ENCODE measurements at places on chromosomes 5 and 9.

GRCh38 chr9:25381141-25381540 lies 297.1 kb downstream of the TUSC1 start:
- no peak for DNase-seq

DNA sequence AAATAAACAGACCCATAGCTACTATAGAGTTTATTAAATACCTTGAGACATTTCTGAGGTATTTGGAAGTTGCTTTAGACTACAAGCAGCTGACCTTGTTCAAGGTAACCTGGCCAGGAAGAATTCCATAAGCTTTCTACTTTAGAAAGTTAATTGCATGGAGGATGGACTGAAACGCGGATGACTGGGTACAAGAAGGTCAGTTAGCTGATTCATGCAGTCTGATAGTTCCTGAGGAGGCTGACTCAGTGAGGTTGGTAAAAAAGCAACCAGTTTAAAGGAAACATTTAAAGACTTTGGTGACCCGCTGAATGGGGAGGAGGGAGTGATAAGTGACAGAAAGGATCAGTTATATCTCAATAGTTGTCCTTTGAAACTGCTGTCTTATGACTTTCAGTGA lies 670.1 kb upstream of the CDH9 start:
- DNase-seq = no peak

DNA sequence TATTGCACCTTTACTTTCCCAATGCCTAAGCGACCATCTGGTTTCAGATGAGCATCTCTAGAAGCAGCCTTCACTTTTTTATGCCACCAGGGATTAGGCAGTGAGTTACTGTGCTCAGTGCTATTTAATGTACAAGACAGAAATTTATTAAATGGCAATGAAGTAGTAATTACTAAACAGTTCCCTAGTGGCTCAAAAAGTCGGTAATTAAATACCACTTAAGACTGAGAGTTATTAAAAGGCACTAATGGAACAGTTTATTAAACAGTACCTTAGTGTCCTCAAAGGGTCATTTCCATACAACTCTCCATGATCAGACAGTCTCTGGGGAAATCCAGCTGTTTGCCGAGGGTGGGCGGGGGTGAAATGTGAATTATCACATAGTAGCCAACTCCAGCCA lies 42.3 kb downstream of the LHFPL2 start:
- DNase-seq = no peak

GRCh38 chr9:135228345-135228982 lies 141.0 kb downstream of the OLFM1 start:
- DNase-seq = no peak

DNA sequence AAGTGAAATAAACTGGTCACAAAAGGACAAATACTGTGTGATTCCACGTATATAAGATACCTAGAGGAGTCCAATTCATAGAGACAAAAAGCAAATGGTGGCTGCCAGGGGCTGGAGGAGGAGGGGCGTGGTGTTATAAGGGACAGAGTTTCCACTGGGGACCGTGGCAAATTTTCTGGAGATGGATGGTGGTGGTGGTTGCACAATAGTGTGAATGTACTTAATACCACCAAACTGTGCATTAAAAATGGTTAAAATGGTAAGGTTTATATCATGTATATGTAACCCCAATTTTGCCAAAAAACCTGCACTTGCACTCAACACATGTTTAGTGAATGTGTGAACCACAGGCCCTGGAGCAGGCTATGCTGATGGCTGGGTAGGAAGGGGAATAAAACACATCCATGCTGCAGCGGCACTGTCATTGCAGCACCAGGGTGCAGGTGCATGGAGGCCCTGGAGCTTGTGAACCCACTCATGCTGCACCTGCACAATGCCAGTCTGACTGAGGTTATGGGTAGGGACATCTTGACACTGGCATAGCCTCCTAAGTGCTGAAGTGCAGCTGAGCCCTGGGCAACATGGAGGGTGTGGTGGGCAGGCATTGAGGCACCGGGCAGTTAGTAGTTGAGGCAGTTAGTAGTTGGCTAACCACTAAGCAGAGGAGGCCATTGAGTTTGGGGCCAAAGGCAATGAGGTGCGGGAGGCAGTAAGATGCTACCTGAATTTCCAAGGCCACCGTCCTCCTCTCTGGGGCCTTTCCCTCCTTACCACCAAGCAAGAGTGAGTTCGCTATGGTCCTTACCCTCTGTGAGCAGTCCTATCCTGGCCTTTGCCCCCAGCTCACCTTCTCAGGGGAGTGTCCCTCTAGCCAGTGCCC lies 3.5 kb upstream of the PHF2 start:
- DNase-seq = no peak

- no peak for DNase-seq
These were observed 7.1 kb upstream of the DOCK2 start for GRCh38 chr5:169629847-169630548.

- no peak for DNase-seq
These were observed 647 bp downstream of the SMARCA2 start for GRCh38 chr9:2015581-2016407.

GRCh38 chr5:76450054-76450453 lies 47.0 kb downstream of the IQGAP2 start:
- DNase-seq = no peak

DNA sequence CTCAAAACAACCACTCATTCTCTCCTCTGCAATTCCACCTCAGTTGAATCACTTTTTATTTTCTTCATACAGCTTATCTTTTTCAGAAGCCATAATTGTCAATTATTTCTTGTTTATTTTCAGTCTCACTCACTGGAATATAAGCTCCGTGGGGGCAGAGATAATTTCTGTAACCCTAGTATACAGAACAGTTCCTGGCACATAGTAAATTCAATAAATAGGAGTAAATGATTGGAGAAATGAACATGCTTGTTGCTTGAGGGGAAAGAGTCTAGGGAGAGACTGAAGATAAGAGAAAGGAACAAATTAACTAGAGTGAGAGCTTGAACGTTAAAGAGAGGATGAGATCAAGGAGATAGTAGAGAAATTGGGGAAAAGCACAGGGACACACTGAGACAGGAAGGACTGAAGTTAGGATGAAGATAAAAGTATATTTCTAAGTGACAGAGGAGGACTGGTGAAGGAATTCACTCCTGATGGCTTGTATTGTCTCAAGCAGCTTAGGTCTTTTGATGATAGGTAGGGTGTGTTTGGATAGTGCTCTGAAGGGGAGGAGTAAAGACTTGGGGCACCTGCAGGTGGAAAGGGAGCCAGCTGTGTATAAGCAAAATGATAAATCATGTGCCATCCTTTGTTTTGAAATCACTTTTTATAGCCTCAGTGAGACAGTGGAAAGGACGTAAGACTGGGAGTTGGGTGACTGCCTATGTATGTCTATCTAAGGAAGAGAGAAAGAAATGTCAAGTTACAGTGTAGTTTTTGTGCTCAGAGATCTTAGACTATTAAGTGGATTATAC lies 2.2 kb downstream of the NAA35 start:
- no peak for DNase-seq

GRCh38 chr9:110334183-110334582 lies 3.5 kb downstream of the TXNDC8 start:
- DNase-seq = no peak

DNA sequence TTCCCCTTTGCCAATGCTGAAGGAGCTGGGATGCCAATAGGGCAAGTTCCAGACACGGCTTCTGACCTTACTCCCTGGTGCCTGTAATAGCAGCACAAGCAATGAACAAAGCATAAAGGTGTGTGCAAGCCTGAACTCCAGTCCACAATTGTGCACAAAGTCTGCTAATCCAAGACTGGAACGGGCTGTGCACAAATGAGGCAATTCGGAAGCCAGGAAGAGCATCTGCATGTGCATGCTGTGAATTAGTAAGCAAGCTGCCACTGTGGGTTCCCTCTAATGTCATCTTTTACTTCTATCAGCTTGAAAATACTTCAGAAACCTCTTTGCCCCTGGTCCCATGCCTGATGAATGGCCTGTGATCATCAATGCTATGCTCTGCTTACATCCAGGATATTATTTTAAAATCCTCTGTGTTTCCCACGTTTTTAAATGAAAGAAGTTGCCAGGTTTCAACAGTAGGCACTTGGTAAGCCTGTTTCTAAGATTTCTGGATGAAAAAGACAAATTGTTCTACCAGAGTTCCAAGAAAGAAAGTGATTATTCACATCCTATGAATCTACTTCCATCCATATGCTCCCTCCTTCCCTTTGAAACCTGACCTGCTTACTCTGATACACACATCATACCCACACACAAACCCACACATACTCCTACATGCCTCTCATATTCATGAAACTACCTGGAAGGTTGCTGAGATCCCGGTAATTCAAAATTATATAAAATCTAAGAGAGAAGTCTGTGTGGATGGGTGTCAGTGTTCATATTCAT lies 165.7 kb downstream of the KCTD16 start:
- no peak for DNase-seq

DNA sequence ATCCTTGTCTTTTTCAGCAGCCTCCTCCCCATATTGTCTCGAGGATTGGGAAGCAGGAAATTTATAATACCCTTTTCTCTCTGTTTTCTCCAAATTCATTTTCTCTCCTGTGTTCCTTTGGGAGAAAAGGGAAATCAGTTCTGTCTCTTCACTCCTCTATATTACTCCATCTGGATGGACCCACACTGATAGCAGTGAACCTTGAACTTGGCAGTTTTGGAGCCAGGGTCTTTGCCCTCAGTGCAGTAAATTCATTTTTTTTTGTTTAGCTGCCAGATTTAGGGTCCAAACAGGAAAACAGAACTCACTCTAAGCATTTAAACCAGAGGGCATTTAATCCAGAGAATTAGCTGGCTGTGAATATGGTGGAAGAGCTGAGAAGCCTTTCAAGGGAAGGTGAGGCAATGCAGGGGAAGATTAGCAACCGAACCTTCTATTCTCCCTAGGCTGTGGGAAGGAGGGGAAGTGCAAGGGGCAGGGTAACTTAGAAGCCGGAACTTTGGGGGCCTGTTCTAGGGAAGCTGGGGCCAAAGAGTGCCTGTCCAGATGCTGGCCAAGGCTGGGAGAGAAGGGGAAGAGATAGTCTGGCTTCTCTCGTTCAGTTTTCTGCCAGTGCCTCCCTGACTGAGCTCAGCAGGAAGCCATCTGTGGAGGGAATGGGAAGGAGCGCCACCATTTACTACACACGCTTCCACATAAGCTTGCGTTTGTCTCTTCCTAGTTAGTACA lies 16.3 kb upstream of the NPR2 start:
- DNase-seq = no peak
